ENCODE measurements at places on chromosomes 11 and 22.
A peak's percentile ranks its signal among the peaks of the same experiment; 100 is the strongest.

DNA sequence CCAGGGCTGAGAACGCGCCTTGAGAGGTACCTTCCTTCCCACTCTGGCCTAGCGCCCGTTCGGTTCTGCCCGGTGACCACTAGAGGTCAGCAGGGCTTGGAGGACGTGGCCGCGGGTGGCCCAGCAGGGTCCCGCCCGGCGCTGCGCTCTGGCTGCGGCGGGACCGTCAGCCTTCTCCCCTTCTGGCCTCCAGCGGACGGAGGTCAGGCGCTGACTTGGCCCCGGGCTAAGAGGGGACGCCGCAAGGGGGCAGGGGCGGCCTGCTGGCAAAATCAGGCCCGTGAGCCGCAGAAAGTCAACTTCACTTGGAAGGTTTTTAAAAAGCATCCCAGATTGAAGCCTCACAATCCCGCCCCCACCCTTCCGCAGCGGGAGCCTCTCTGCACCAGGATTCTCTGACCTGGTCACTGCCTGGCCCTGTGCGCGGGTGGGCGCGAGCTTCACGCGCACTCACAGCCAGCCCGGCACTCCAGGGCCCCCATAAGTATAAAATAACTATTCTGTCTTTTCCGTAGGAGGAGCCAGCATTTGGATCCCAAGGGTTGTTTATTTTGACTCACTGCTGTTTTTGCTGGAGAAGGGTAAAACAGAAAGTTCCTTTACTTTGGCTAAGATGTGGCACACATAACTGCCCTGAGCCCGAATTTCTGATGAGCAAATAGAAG is 23.2 kb upstream of the ZBTB16 start:
- H3K4me1 ChIP-seq, result no peaks in the 10 kb centered on the region
- H3K4me3 ChIP-seq, result no peak overlapping the region
- no peak overlapping the region for H3K27ac ChIP-seq
- peaks cover 63% of the 10 kb centered on the region for H3K27me3 ChIP-seq
- no peaks in the 10 kb centered on the region for H3K36me3 ChIP-seq

- no peak overlapping the region for H3K27ac ChIP-seq
- no peak overlapping the region for H3K4me3 ChIP-seq
- no peak for DNase-seq
- H3K36me3 ChIP-seq, result no peaks in the 10 kb centered on the region
- H3K27me3 ChIP-seq, result no peaks in the 10 kb centered on the region
Observed at GRCh38 chr22:27210111-27210730, 552.8 kb downstream of the MIAT start.

GRCh38 chr11:72468289-72468688 is 34.0 kb upstream of the CLPB start:
- DNase-seq, result no peak
- H3K4me3 ChIP-seq, result no peak overlapping the region
- H3K4me1 ChIP-seq, result no peaks in the 10 kb centered on the region
- H3K36me3 ChIP-seq, result no peaks in the 10 kb centered on the region
- H3K27me3 ChIP-seq, result peaks cover 30% of the 10 kb centered on the region

DNA sequence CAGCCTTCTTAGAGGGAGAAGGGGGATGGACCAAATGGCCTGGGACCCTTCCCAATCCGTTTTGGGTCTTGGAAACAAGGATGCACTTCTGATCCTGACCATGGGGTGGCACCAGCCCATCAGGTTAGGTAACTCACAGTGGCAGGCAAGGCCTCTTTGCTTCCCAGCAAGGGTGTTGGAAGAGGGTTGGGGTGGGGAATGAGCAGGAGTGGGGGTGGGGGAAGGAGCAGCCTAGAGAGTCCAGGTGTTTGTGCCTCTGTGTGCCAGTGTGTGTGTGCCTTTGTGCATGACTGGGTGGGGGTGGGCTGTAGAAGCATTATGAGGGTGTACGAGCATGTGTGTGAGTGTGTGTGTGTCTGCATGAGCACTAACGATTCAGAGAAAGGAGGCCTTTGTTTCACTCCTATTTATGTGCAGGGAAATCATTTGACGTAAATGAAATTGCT is 213.1 kb downstream of the INSC start:
- no peak overlapping the region for H3K4me3 ChIP-seq
- no peaks in the 10 kb centered on the region for H3K36me3 ChIP-seq
- no peak for DNase-seq
- no peak overlapping the region for H3K27ac ChIP-seq

DNA sequence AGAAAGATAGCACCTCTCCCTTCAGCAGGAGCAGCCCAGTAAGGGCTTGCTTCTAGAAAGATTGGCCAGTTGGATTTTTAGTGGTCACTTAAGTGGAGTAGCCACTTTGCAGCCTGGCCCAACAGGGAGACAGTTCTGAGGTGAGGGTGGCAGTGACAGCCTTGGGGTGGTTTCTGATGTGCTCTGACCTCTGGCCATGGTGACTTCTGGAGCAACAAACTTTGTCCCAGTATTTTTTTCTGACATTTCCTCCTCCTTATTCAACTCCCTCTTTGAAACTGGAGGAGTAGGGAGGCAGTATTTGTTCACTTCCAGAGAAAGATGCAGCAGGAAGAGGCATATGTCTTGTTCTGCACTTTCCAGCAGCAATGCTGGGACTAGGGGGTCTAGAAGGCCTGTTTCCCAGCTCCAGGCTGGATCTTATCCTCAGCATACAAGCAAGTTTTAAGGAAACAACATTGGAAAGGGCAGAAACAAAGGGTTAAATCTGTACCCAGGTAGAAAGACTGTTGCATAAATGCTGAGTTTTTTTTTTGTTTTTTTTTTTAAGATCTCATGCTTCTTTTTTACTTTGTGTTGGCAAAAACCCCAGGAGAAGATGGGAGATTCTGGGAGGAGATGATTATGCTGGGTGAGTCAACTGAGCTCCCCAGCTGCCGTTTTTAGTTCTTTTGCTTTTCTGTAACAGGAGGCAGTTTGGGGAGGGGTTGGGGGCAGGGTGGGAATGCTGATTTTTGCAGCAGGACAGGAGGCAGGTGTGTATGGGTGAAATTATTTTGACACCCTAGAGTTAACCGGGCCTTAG is 37.2 kb downstream of the RCOR2 start:
- DNase-seq, result no peak
- H3K4me1 ChIP-seq, result peaks cover 33% of the 10 kb centered on the region
- no peaks in the 10 kb centered on the region for H3K36me3 ChIP-seq
- no peaks in the 10 kb centered on the region for H3K27me3 ChIP-seq
- H3K27ac ChIP-seq, result peak overlapping the region; percentile 47

GRCh38 chr11:83147895-83148294 is 9.0 kb upstream of the PCF11 start:
- H3K27ac ChIP-seq, result no peak overlapping the region
- H3K4me3 ChIP-seq, result no peak overlapping the region
- no peak for DNase-seq
- no peaks in the 10 kb centered on the region for H3K36me3 ChIP-seq
- no peaks in the 10 kb centered on the region for H3K27me3 ChIP-seq

DNA sequence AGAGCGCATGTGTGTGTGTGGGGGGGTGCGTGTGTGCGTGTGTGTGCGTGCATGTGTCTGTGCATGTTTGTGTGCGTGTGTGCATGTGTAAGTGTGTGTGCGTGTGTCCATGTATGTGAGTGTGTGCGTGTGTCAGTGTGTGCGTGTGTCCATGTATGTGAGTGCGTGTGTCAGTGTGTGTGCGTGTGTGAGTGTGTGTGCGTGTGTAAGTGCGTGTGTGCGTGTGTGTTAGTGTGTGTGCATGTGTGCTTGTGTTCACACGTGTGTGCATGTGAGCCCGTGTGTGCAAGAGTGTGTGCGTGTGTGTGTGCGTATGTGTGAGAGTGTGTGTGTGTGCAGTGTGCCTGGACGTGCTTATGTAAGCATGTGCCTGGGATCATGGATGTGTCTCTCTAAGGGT is 14.7 kb upstream of the APOL6 start:
- no peak for DNase-seq
- no peaks in the 10 kb centered on the region for H3K27me3 ChIP-seq
- H3K27ac ChIP-seq, result no peak overlapping the region

GRCh38 chr11:111107501-111107900 is 138.0 kb upstream of the POU2AF2 start:
- no peaks in the 10 kb centered on the region for H3K4me1 ChIP-seq
- H3K27ac ChIP-seq, result no peak overlapping the region
- H3K4me3 ChIP-seq, result no peak overlapping the region
- H3K27me3 ChIP-seq, result no peaks in the 10 kb centered on the region
- no peak for DNase-seq

DNA sequence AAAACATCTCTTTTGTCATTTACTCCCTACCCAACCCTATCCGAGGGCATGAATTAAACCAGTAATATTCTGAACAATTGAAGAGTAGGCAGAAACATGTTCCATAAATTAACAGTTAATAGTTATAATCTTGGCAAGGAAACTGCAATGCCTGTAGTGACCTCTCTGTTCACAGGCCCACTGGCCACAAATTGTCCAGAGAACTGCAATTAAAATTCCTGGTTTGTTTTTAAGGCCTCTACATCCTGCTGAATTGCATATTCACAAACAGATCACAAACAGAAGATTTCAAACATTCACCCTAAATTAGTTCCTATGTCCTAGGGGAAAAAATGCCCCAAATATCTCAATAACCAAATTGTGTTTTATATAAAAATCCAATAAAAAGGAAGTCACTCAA is 143.2 kb upstream of the TRPC6 start:
- no peaks in the 10 kb centered on the region for H3K36me3 ChIP-seq
- no peaks in the 10 kb centered on the region for H3K4me1 ChIP-seq

Measured in PC-9 (cell line).